Stimulated activated CD8-positive, alpha-beta memory T cell treated with anti-CD3 and anti-CD28 coated beads, Interleukin-4, amount 100 ng/mL, for 1 hour (primary cell): ENCODE measurements at places on chromosomes 4 and X.

DNA sequence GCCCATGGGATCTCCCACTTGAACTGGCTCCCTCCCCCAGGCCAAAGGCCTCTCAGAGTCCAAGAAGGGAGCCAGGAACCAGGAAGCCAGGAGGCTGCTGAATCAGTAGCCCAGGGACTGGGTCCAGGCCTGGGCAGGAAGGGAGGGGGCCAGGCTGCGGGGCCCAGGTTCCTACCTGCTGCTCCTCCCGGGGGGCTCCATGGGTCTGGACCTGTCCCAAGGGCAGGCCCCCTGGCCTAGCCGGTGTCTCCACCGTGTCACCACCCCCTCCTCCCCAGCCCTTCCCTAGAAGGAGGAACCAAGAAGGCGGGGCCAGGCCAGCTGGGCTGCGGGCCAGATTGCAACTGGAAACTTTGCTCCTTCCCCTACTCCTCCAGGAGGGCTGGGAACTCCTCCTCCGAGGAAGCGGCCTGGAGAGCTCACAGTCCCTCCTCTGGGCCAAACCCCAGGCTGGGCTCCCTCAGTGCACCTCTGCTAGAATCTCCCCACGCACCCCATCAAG is at the start of gene IQSEC2:
IQSEC2 (minus strand) TSS at position 264 of the 502 bp plus-strand sequence.
- no peak for DNase-seq

DNA sequence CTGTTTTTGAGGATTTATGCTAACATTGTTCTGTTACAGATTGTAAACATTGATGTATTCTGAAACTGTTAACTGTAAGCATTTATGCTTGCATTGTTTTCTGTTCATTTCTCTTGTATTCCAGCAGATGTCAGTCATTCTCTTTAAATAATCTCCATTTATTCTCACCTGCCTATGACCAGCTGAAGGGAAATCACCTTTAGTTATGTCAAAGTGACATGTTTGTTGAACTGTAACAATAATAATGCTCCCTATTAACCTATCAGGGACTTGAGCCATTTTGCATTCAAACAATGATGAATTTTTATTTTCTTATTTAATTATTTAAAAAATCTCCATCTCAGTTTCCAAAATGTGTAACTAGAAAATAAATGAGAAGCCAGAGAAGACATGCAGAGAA is 58.0 kb downstream of the SPCS3 start:
- DNase-seq: no peak

DNA sequence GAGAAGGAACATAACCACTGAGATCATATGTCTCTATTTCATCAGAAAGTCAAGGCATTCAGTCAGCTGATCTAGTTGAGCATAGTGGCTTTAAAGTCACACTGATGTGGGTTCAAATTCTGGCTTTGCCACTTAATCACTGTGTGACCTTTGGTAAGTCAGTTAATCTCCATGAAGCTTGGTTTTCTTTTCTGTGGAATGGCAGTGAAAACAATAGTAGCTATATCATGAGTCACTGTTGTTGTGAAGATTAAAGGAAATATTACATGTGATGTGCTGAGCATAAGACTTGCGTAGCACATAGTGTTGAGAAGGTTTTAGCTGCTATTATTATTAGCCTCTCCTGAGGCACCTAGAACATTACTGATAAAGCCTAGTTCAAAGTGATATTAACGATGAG is 242.2 kb downstream of the FMR1NB start:
- DNase-seq: no peak

- no peak for DNase-seq
Observed at GRCh38 chr4:38800366-38800765, 4.2 kb downstream of the TLR1 start.

GRCh38 chr4:55078987-55079386 is 46.4 kb downstream of the KDR start:
- no peak for DNase-seq

- no peak for DNase-seq
Observed at GRCh38 chrX:33465137-33465536, 253.8 kb upstream of the DMD start.

DNA sequence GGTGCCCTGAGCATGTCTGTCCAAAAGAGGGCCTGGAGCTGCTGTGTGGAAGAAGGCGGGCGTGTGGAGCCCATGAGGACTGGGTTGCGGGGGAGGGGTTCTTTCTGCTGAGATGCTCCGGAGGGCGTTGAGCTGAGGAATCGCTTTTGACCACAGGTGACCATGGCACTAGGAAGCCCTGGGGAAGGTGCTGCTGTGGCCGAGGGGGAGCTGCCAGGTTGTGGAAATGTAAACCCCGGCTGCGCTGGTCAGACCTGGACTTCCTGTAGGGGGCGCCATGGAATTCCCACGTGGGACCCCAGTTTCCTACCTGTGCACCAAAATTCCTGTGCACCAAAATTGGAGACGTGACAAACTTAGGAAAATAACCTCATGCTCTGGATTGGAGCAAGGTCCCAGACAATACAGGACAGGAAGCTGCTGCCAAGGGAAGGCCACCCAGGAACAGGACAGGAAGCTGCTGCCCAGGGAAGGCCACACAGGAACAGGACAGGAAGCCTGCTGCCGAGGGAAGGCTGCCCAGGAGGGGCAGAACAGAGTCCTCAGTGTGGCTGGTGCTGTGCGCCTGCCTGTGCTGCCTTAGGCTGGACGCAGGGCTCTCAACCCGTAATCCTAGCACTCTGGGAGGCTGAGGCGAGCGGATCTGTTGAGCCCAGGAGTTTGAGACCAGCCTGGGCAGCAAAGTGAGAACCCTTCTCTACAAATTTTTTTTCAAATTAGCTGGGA is 28.4 kb upstream of the UVSSA start:
- no peak for DNase-seq

GRCh38 chrX:145003443-145003842 is 243.9 kb upstream of the SPANXN1 start:
- DNase-seq: no peak

GRCh38 chrX:15507005-15507404 is 6.4 kb downstream of the BMX start:
- no peak for DNase-seq

GRCh38 chrX:139202742-139203420 is 327.7 kb upstream of the F9 start:
- no peak for DNase-seq

DNA sequence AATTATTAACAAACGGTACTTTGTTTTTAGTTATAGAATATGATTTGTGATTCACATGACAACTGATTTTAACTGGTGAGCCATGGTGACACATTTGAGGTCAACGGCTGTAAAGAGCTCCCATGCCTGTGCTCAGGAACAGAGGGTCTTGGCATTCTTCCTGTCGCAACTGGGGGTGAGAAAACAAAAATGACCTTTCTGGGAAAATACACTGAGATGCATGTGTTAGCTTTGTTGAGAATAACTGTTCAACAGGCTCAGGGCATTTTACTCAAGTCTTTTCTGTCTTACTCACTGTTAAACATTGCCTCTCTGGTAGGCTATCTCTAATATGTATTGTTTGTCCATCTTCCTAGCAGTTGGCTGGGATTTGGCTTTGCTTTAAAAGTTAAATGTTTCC is 57.1 kb upstream of the HPGD start:
- no peak for DNase-seq

DNA sequence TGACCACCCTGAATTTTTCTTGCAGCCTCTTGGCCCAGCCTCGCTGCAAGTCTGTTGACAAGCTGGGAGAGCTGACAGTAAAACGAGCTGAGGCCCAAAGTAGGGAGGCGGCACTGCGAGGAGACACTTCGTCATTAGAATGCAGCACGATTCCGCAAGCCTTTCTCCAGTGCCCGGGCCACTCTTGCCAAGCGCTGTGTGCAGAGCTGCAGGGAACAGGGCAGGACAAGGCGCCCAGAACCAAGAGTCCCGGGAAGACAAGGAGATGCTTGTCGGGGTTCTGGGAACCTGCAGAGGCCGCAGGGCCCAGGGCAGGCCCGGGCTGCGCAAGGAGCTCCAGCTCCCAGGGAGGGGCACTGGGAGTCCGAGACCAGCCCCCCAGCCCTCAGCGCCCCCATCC is 187.1 kb downstream of the BCOR start:
- DNase-seq: no peak

DNA sequence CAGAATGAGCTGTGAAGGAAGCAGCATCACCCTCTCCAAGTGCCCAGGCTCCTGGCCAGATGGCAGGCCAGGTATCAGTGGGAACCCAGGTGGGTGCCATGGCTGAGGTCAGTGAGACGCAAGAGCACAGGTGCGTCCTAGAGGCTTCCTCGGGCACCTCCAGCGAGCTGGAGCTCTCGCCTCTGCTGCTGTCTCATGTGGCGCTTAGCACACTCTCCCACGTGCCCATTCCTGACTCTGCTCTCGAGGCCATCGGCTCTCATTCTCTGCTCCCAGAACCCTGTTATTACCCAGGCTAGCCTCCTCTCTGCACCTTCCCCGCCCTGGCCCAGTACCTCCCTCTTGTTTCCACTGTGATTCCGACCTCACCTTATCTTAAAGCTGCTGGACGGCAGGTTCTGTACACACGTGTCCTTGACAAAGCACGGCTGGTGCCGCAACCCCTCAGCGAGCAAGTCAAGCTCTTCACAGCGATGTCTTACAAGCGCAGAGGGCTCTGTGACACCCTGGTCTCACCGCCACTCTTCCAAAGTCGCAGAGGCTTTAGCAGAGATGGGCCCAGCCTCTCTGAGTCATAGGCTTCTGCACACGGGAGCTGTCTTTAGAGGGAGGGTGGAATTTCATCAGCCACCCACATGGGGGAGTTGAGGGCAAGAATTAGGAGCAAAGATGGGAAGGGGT is 15.4 kb upstream of the MSANTD1 start:
- no peak for DNase-seq

DNA sequence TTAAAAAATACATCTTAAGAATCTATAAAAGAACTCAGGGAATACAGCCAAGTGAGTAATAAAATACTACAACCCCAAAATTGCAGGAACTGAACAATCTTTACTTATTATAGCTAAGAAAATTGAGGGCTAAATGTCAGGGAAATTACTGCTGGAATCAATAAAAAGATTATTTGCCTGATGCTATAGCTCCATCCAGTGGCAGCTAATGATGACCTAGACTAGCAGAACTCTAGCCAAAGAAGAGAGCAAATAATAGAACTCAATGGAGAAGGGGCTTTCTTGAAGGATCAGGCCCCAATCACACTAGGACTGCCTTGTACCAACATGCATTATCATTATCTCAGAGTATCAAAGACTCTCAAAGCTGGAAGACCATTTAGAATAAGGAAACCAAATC is 85.0 kb upstream of the FAM241A start:
- no peak for DNase-seq

GRCh38 chr4:14749910-14750309 is 252.4 kb upstream of the CPEB2 start:
- DNase-seq: no peak

- DNase-seq: no peak
Observed at GRCh38 chr4:188032170-188032569, 36.6 kb downstream of the ZFP42 start.

GRCh38 chr4:15130441-15130840 is 128.2 kb downstream of the CPEB2 start:
- DNase-seq: no peak

GRCh38 chr4:74014332-74014731 is 15.9 kb upstream of the CXCL5 start:
- no peak for DNase-seq

DNA sequence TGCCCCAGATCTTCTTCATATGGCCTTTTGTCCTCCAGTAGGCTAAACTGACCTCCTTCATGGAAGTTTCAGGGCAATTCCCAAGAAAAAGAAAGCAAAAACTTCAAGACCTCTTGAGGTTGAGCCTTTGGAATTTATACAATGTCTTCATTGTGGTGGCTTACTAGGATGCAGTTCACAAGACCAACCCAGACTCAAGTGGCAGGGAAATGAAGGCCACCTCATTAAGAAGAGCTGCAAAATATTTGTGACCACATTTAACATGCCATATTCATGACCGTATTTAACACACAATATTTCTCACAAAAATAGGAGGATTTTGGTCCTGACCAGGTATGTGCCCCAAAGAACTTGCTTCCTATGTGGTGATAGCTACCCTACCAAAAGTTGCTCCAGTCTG is 605.5 kb upstream of the PITX2 start:
- DNase-seq: no peak

- no peak for DNase-seq
Observed at GRCh38 chr4:67575232-67576058, 16.9 kb downstream of the STAP1 start.

- no peak for DNase-seq
Observed at GRCh38 chr4:70701271-70701670, 12.9 kb downstream of the UTP3 start.

DNA sequence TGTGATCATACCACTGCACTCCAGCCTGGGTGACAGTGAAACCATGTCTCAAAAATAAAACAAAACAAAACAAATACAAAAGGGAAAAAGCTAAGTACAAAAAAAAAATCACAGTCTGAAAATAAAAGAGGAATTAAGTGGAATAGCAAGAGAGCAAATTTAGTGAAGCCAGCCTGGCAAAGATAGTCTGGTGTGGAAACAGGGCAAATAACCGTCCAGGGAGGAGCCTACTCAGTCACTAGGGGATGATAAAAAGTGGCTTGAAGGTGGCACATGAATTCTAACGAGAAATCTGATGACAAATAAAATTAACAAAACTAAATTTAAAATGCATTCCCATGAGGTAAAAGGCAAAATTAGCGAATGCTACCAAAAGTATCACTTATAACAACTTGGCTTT is 8.2 kb downstream of the PDGFC start:
- no peak for DNase-seq

DNA sequence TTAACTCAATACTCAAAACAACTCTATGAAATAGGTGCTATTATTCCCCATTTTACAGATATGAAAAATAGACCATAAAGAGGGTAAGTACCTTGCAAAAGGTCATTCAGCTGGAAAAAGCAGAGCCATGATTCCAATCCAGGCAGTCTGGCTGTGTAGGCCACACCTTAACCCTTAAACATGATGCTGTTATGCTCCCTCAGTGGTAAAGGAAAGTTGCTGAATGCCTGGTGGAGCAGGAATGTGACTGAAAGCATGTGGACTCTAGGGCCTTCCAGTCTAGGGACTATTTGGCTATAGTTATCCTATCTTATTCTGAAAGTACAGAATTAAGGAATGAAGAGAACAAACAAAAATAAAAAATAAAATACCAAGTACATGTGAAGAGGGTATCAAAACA is 19.6 kb downstream of the RP2 start:
- DNase-seq: no peak

- no peak for DNase-seq
Observed at GRCh38 chr4:879729-880077, 52.4 kb downstream of the GAK start.

DNA sequence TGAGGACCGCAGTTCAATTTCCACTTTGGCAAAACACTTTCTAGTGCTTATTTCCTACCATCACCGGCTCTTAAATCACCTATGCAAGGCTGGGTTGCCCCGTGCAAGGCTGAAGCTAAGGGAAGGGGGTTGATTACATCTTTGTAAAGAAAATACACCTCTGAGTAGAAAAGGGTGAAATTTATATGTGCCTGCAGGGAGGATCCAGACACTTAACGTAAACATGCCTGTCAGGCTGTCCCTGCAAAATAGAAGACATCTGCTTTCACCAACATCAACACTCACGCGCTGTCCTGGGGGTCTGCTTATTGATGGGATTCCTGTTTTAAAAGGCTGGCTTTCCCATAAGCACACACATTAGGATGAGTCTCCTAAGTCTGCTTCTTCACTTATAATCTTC is 92.0 kb downstream of the PRKX start:
- DNase-seq: no peak
